ENCODE measurements at places on chromosomes 16 and 17.

GRCh38 chr17:42880776-42881310 lies 19.8 kb upstream of the G6PC1 start:
- no peak for DNase-seq

DNA sequence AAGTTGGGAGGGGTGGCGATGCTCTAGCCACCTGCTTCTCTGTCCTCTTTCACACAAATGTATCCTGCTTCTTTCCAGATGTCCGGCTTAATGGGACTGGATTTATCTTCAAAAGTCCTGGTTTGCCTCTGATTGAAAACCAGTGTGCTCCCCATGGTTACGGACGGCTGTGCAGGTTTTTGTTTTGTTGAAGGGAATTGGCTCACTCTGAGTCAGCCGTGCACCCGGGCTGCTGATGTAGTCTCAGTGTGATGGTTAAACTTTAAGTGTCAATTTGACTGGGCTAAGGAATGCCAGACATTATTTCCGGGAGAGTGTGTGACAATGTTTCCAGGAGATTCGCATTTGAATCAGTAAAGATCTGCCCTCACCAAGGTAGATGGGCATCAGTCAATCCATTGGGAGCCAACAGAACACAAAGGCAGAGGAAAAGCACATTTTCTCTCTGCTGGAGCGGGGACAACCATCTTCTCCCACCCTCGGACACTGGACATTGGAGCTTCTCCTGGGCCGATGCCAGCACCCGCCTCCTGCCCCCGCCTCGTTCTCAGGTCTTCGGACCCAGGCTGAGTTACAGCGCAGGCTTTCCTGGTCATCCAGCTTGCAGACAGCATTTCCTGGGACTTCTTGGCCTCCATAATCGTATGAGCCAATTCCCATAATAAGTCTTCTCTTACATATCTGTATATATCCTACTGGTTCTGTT lies 126.9 kb upstream of the TNRC6C start:
- DNase-seq = no peak

DNA sequence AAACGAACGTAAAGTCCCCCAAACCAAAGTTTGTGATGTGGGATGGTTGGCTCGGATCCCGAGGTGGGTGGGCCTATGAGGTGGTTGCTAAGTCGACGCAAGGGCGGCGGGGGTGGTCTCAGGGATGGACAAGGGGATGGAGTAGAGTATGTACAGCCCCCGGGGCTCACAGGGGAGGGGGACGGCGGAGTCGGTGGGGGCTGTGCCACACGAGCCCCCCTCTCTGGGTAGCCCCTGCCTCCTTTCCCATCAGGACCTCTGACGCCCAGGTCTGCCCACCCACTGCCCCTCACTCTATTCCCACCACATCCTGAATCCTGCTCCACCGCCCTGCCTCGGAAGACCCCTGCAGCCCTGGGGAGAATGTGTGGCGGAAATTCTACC lies 15.2 kb downstream of the IL34 start:
- no peak for DNase-seq

DNA sequence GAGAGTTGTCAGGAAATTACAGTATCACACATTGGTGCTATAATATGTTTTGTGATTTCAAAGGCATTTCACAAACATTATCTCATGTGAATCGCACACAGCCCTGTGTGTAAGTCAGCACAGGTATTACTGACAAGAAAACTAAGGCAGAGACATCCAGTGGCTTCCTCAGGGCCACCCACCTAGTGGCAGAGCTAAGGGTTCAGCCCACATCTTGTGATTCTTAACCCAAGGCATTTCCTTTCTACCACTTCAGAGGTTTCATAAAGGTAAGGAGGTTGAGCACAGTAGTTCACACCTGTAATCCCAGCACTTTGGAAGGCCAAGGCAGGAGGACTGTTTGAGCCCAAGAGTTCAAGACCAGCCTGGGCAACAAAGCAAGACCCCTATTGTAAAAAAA lies 58.2 kb downstream of the STX8 start:
- DNase-seq = no peak

- no peak for DNase-seq
Observed at GRCh38 chr16:4208341-4208751, 33.5 kb downstream of the SRL start.

GRCh38 chr16:85145734-85146531 lies 33.7 kb upstream of the CIBAR2 start:
- DNase-seq = no peak

GRCh38 chr16:74107795-74108610 lies 188.6 kb upstream of the PSMD7 start:
- DNase-seq = no peak

DNA sequence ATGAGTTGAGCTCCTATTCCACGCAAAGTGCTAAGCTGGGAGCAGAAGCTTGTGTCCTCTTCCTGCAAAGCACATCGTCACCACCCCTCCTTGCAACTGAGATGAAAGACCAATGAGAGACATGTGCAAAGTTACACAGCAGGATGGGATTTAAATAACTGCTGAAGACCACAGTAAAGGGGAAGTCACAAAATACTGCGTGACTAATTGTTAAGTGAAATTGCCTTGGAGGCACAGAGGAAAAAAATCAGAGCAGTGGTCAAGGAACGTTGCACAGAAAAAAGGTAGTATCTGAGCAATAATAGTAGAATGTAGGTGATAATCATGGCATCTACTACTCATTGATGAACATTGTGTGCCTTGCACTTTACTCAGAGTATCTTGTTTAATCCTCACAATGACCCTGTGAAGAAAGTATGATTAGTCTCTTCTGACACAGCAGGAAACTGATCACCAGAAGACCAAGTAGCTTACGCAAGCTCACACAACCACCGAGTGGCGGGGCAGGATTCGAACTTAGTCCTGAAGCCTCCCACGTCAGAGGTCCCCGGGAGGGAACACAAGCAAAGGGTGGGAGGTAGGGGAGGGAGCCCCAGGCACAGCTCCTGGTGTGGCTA lies 15.4 kb upstream of the MYO18A start:
- no peak for DNase-seq

DNA sequence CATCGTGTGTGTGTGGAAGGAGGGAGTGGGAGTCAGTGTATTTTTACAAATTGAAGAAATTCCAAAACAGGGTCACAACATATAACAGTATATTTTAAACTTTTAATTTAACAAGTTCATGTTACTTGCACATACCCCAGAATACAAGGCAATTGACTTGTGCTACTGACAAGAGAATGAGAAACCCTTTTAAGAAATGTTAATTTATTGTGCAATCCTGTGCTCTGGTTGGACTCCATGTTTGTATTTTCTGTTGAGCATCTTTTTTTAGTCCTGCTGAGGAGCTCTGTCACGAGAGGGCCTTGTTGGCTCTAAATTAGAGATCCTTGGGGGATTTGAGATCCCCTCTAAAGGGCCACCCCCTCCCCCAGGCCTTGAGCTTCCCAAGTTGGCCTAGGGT lies 1.1 kb upstream of the EMP2 start:
- no peak for DNase-seq

Data from CD8-positive, alpha-beta T cell (primary cell).